GM23338 (cell line): ENCODE measurements at places on chromosomes 5 and 9. TPM values are rescaled to one million over a fixed set of nuclear protein-coding genes. Genes with fewer than 3 reads are reported as not detected.

DOCK2 gene
- 9.4 and 19.4 TPM in 2 replicates for total RNA-seq

SLC9A3 gene
- 2.2 and 3.1 TPM in 2 replicates for total RNA-seq

PCDHA9 gene
- 3.2 and 3.3 TPM in 2 replicates for total RNA-seq

TRIM14 gene
- total RNA-seq, result 17.4 and 25.3 TPM in 2 replicates

PCDHAC2 gene
- 11.8 and 13.1 TPM in 2 replicates for total RNA-seq

GRCh38 chr9:33752130-33752637 is 43.2 kb upstream of the PRSS3 start:
- no peak for DNase-seq

- no peak for DNase-seq
These were observed 30.0 kb upstream of the ZNF366 start for GRCh38 chr5:72537166-72537565.

- no peak for DNase-seq
These were observed 483.5 kb upstream of the TNC start for GRCh38 chr9:115601434-115601833.

GRCh38 chr5:6767481-6768063 is 54.3 kb downstream of the TENT4A start:
- DNase-seq, result no peak

DNA sequence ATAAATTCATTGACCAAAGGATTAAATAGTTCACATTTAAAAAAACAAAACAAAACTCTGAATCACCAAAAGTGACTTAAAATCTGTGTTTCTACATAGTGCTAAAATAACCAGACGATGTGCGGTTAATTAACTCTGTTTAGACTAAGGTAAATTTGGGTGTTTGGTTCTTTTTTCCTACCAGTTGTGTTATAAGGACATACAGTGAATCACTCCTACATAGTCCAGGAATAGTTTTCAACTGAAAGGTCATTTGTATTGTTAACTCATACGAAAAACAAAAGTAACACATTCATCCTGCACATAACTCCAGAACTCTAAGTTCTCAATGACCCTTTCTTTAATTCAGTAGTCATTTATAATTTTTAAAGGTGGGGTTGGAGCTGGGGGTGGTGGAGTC is 203.7 kb downstream of the GLIS3 start:
- no peak for DNase-seq

DNA sequence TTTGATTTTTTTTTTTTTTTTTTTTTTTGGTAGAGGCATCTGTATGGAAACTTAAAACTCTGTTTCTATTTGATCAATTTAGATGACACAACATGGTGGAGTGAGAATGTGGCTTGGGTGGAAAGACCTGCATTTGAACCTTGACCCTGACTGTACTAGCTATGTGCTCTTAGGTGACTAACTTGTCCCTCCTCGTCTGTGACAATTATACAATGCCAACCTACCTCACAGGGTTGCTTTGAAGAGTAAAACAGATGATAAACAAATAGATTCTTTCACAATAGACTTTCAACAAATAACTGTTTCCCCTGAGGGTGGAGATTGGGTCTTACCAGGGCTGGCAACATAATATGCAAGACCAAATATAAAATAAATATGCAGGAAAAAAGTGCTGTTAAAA is 109.3 kb downstream of the CRB2 start:
- no peak for DNase-seq

DNA sequence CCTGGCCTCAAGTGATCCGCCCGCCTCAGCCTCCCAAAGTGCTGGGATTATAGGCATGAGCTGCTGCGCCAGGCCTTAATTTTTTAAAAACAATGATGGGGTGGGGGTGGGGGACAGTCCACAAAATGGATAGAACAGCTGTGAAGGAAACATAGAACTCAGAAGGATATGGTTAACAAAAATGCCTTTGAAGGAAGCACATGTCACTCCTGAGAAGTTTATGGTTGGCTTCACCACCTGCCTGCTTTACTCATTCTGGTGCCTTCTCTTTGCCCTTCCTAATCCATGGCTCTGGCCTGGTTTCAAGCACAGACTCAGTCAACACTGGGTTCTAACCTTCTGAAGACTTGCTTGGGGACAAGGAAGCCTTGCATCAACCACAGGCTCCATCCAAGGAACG is 10.3 kb downstream of the BAG1 start:
- no peak for DNase-seq

GRCh38 chr5:151096001-151096373 is 15.2 kb upstream of the TNIP1 start:
- no peak for DNase-seq

GRCh38 chr9:111970827-111971226 is 74.2 kb downstream of the UGCG start:
- DNase-seq, result no peak

- DNase-seq, result no peak
These were observed 20.6 kb upstream of the COL5A1 start for GRCh38 chr9:134620751-134621557.
